ENCODE measurements at places on chromosomes 4 and X. TPM values are rescaled to one million over a fixed set of nuclear protein-coding genes. Genes with fewer than 3 reads are reported as not detected.
A peak's percentile ranks its signal among the peaks of the same experiment; 100 is the strongest.

DNA sequence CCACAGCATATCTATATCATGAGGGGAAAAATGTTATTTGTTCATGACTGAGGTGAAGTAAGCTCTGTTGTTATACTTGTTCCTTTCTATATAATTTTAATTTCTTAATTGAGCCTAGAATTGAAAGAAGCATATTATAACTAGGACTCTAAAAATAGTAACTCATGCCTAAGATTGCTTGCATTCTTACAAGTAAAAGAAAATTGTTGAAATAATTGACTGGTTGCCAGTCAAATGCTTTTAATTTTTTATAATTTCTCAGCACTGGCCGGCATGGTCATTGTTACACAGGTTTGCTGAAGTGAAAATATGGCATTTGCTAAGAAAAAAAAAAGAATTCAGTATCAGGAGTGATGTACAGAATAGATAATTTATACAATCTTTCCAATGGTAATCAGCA, 104.8 kb downstream of the GASK1B start:
- DNase-seq = no peak

GRCh38 chrX:110086162-110086915, 83.4 kb downstream of the TMEM164 start:
- no peak for DNase-seq

DNA sequence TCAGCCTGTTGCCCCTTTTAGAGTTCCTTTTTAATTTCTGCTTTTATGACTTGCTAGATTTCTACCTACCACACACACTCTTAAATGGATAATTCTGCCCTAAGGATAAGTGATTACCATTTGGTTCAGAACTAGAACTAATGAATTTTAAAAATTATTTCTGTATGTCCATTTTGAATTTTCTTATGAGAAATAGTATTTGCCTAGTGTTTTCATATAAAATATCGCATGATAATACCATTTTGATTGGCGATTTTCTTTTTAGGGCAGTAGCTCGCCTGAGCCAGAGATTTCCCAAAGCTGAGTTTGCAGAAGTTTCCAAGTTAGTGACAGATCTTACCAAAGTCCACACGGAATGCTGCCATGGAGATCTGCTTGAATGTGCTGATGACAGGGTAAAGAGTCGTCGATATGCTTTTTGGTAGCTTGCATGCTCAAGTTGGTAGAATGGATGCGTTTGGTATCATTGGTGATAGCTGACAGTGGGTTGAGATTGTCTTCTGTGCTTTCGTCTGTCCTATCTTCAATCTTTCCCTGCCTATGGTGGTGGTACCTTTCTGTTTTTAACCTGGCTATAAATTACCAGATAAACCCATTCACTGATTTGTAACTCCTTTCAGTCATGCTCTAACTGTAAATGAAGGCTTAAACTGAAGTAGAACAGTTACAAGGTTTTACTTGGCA, 7.8 kb downstream of the ALB start:
- no peak for DNase-seq

- DNase-seq = no peak
These were observed 252.0 kb upstream of the PPARGC1A start for GRCh38 chr4:24141836-24142235.

DNA sequence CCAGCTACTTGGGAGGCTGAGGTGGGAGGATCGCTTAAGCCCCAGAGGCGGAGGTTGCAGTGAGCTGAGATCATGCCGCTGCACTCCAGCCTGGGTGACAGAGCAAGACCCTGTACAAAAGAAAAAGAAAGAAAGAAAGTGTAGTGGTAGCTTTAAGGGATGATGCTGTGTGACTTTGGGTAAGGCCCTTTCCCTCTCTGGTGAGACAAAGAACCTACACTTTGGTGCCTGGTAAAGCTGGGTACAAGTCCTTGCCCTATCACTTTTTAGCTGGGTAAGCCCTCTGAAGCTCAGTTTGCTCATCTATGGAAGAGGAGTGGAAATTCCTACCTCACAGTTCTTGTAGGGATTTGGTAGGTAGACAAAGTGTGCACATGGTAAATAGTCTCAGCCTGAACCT, 1.7 kb upstream of the IQSEC2 start:
- no peak for DNase-seq

DNA sequence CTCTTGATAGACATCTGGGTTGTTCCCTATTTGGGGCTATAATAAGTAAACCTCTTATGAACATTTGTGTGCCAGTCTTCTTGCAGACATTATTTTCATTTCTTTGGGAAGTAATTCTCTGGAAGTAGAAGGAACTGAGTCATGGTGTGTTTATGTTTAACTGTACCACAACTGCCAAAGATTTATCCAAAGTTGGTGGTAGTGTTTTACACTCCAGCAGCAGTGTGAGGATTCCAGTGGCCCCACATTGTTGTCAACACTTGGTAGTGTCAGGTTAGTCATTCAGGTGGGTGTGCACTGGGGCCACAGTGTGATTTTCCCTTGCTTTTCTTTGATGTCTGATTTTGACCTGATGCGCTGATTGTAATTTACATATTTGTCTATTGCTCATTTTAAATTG, 5.0 kb upstream of the UVSSA start:
- DNase-seq = no peak

GRCh38 chr4:116752027-116752426, 333.3 kb downstream of the TRAM1L1 start:
- no peak for DNase-seq

DNA sequence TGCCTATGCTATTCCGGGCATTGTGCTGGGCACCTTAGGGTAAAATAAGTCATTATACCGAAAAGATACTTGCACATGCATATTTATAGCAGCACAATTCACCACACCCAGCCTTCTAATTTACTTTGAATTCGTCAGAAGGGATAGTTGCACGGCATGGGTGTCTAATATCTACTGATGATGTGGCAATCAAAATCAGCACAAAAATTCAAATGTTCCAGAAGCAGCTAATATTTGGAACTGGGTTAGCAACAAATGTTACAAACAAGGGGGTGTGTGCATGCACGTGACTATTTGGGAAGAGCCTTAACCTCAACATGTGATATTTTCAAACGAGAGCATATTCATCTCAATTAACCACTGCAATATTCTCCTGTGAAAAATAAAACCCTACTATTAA, 79.7 kb upstream of the PRSS48 start:
- DNase-seq = no peak

DNA sequence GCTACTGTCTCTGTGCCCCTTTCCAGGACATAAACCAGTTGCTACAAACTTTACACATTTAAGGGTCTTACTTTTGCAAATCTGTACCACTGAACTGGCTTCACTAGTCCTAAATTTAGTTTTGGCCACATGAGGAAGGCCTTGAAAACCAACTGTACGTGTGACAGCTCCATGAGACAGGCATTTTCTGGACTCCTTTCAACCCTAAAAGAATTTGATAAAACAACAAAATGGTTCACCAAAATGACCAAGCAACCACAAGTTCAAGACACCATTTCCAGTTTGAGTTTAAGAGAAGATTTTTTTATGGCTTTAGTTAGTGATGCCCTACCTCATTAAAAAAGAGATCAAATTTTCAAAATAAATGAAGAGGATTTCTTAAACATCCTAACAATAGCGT, 246.4 kb downstream of the ZNF674 start:
- DNase-seq = no peak

- no peak for DNase-seq
These were observed 13.4 kb downstream of the EVC start for GRCh38 chr4:5724377-5724776.

DNA sequence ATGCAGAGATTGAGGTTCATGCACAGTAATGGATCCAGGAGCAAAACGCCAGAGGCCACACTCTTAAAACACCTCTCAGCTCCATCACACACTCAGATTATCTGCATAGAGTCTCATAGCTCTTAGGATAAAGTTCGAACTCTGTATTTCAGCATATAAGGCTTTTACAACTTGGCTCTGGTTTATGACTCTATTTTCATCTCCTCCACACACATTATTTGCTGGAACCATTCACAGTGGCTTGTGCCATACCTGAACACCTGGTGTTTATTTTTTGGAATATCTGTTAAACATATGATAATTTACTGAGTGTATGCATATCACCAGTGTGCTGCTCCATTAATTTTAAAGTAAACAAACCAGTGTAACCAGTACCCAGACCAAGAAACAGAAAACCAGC, 27.2 kb downstream of the RASL11B start:
- no peak for DNase-seq

GRCh38 chr4:85707611-85708010, 232.7 kb downstream of the ARHGAP24 start:
- DNase-seq = no peak

- DNase-seq = no peak
These were observed 13.7 kb downstream of the RASSF6 start for GRCh38 chr4:73606465-73606974.

- DNase-seq = no peak
These were observed 1.8 kb downstream of the CENPU start for GRCh38 chr4:184732126-184732525.

- no peak for DNase-seq
These were observed 62.2 kb downstream of the RTL5 start for GRCh38 chrX:72069350-72070160.

GRCh38 chr4:88985088-88985773, 71.8 kb downstream of the FAM13A start:
- no peak for DNase-seq

GRCh38 chr4:122647656-122648055, 26.8 kb upstream of the IL21 start:
- DNase-seq = no peak

DNA sequence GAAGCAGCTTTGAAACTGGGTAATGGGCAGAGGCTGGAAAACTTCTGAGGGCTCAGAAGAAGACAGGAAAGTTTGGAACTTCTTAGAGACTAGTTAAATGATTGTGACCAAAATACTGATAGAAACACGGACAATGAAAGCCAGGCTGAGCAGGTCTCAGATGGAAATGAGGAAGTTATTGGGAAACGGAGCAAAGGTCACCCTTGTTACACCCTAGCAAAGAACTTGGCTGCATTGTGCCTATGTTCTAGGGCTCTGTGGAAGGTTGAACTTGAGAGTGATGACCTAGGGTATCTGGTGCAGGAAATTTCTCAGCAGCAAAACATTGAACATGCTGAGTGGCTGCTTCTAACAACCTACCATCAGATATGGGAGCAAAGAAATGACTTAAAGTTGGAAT, 50.8 kb upstream of the FBXW7 start:
- DNase-seq = no peak

GRCh38 chrX:2703991-2704369, 12.9 kb downstream of the CD99 start:
- no peak for DNase-seq

DNA sequence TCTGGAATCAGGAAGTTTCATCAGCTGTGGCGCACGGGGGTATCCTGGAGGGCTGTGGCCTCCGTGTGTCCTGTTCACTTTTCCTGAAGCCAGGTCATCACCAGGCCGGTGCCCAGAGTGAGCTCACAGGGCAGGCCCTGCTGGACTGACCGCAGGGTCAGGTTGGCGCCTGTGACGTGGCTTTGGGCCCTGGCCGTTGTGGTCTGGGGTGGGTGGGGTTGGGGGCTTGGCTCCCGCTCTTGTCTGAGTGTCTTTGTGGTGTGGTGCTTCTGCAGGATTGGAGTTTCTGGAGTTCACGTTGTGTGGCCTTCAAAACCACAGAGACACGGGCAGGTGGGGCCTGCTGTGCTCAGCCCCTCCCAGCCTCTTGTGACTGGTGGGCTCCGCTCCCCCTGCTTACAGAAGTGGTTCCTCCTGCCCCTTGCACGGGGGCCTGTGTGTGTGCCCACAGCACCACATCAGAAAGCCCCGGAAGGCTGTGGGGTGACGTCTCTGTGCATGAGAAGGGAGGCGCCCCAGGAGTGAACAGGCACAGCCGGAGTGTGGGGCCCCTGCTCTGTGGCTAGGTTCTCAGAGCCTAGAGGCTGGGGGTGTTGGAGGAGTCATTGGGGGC, 9.5 kb downstream of the RGS12 start:
- DNase-seq = peak; percentile 60

- DNase-seq = no peak
These were observed 528 bp upstream of the SLC25A4 start for GRCh38 chr4:185142564-185142911.

- DNase-seq = no peak
These were observed 119.0 kb upstream of the UGT8 start for GRCh38 chr4:114479595-114479994.

DNA sequence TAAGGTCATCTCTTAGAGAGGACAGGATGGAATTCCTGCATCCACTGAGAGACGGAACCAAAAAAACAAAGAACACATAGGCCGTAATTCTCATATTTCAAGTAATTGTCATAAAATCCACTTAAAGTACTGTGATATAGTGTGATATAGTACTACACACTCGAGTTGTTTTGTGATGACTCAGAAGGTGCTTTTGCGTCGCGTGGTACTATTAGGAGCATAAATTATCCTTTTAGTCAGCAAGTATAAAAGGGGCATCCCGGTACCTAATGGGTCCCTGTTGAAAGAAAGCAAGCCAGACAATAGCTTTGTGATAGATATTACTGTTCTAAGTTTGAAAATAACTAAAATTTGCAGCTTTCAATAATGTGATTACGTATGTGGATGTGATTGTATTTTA, 55.3 kb downstream of the GPR143 start:
- DNase-seq = no peak

GRCh38 chr4:1226598-1226997, 22.3 kb downstream of the CTBP1 start:
- no peak for DNase-seq

- DNase-seq = no peak
These were observed 26.9 kb upstream of the CT47C1 start for GRCh38 chrX:119045884-119046283.

- no peak for DNase-seq
These were observed 10.8 kb downstream of the LRP2BP start for GRCh38 chr4:185384930-185385331.

- DNase-seq = no peak
These were observed 24.8 kb upstream of the FAM193A start for GRCh38 chr4:2511645-2512131.

GRCh38 chrX:3728454-3728853, 15.0 kb upstream of the PRKX start:
- no peak for DNase-seq

DNA sequence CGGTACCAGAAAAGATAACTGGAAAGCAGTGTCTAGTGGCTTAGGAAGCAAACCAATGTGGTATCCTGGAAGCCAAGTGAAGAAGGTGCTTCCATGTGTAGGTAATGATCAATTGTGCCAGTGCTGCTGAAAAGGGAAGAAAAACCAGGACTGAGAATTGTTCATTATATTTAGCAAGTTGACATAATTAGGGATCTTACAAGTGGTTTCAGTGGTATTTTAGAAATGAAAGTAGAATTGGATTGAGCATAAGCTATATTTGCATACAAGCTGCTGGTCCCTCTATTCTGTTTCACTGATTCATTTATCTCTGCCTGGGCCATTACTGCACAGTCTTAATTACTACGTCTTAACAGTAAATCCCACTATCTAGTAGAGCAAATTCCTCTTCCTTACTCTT, 32.3 kb downstream of the PRDM8 start:
- no peak for DNase-seq

- no peak for DNase-seq
These were observed 26.9 kb downstream of the HOPX start for GRCh38 chr4:56654238-56654632.

The MTTP gene
- not detected for total RNA-seq

The NALF2 gene
- total RNA-seq = 0.69 TPM

The TMEM47 gene
- total RNA-seq = not detected

The BEX1 gene
- total RNA-seq = 0.49 TPM

The HPSE gene
- total RNA-seq = 4.2 TPM

The MAGEB10 gene
- not detected for total RNA-seq

The RPGR gene
- 10.6 TPM for total RNA-seq

The TEC gene
- total RNA-seq = 1.4 TPM

The MGAT4D gene
- total RNA-seq = not detected

The TDO2 gene
- not detected for total RNA-seq

The CLCN5 gene
- 4.4 TPM for total RNA-seq

The PRDM5 gene
- 0.37 TPM for total RNA-seq

The TSPAN6 gene
- total RNA-seq = 2.2 TPM

The LRP2BP gene
- 0.21 TPM for total RNA-seq

Data from activated T-cell treated with anti-CD3 and anti-CD28 coated beads, Interleukin-2, amount 50 U/mL, for 4 hours (primary cell).